SJSA1 (cell line): ENCODE measurements at places on chromosomes 3 and 15.

DNA sequence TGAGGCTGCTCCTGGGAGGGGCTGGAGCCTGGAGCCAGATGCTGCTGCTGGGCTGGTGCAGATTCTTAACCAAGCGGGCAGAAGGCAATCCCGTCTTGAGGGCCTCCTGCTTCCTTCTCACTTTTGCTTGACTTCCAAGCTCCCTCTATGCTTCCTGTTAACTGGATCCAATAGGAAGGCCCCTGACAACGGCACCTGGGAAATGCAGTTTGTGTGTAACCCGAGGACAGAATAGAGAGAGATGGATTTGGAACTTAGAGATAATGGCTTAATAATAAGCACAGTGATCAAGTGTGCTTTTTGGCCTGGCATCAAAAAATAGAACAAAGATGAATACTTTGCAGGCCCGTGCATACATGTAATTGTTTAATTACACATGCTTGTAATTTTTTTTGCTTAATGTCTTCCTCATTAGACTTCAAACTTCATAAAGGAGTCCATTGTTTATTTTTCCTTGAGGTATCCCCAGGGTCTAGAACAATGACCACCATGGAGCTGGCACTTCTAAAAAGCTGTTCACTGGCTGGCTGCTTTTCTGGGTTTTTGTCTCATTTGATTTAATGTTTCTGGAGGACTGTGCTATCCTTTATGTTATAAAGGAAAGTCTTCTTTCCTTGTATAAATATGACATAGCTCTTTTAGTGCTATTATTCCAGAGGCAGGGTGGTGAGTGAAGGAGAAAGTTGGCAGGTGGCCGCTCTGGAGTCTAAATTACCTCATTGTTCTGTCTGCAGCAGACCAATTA lies 63.3 kb upstream of the MITF start:
- no peak for DNase-seq

- no peak for DNase-seq
Measured at GRCh38 chr15:90201130-90201943, at the start of gene SEMA4B. SEMA4B (plus strand) TSS chr15:90201330; CDS start chr15:90201579, 249 bp downstream.

DNA sequence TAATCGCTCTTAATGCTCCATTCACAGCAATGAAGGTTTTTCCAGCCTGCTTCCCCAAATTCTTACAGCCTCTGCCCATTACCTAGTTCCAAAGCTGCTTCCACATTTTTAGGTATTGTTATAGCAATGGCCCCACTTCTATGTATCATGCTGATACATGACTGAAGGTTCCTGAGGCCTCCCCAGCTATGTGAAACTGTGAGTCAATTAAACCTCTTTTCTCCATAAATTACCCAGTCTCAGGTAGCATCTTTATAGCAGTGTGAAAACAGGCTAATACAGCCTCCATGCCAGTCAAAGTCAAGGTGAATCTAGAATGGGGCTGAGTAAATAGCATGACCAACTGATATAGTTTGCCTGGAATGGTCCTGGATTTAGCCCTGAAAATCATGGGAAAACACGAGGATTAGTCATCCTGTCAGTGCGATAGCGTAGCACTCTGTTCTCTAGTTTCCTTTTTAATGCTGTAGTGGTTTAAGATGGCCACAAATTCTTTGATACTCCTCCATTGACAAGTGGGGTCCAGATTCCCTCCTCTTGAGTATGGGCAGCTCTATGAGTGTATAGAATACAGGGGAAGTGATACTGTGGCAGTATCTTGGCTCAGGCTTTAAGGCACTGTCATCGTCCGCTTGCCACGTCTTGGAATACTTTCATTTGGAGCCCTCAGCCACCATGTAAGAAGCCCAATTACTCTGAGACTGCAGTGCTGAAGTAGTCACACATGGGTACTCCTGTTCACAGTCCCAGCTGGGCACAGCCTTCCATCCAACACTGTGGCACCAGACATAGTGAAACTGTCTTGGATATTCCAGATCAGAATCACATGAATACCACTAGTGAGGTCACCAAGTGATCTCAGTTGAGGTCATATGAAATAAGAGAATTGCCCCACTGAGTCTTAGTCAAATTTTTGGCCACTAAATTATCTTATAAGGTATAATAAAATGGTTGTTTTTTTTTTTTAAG lies 94.0 kb upstream of the PLCL2 start:
- no peak for DNase-seq

- DNase-seq = no peak
Measured at GRCh38 chr15:59946084-59946483, 58.0 kb upstream of the FOXB1 start.

GRCh38 chr3:113271594-113272384 lies 60.4 kb downstream of the BOC start:
- DNase-seq = no peak
